ENCODE measurements at places on chromosomes 4 and X. TPM values are rescaled to one million over a fixed set of nuclear protein-coding genes. Genes with fewer than 3 reads are reported as not detected.

The CT45A10 gene
- not detected for polyA plus RNA-seq

The FSTL5 gene
- polyA plus RNA-seq: not detected

The YY2 gene
- 0.71 TPM for polyA plus RNA-seq

The CENPVL3 gene
- polyA plus RNA-seq: not detected

The ADAMTS3 gene
- polyA plus RNA-seq: 0.14 TPM

The ERCC6L gene
- polyA plus RNA-seq: 1.1 TPM

The TMEM144 gene
- polyA plus RNA-seq: 2.7 TPM

The UGT2B17 gene
- polyA plus RNA-seq: 0.02 TPM

The LRRC66 gene
- polyA plus RNA-seq: 0.11 TPM

The EVC gene
- 4.0 TPM for polyA plus RNA-seq

The DUSP21 gene
- polyA plus RNA-seq: not detected

The PHEX gene
- polyA plus RNA-seq: 0.12 TPM

The MAGEA4 gene
- polyA plus RNA-seq: not detected

The ZNF280C gene
- 0.91 TPM for polyA plus RNA-seq
